ENCODE measurements at places on chromosomes 5 and 9.

- peak; percentile 21 for DNase-seq
Observed at GRCh38 chr5:175460126-175460525, 16.1 kb upstream of the DRD1 start.

DNA sequence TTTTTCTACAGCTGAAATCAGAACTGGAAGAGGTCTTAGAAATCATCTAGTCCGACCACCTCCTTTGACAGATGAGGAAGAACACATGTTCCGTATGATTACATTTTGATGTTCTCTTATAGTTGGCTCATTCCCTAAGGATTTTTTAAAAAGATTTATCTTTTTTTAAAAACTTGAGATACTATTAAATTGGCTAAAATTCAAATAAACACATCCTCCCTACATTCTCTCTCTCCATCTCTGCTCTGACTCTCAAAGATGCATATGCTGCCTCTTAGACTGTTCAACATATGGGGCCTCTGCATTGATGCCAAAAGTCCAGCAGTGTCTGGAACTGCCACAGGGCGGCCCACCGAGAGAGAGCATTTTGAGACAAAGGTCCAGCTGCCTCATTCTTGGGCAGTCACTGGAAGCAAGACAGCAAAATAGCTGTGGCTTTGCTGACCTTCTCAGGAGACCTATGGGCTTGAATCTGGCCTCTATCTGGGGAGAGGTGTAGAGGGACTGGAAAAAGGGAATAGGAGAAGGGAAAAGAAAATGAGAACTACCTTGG, 12.8 kb upstream of the TSSK1B start:
- DNase-seq = no peak

DNA sequence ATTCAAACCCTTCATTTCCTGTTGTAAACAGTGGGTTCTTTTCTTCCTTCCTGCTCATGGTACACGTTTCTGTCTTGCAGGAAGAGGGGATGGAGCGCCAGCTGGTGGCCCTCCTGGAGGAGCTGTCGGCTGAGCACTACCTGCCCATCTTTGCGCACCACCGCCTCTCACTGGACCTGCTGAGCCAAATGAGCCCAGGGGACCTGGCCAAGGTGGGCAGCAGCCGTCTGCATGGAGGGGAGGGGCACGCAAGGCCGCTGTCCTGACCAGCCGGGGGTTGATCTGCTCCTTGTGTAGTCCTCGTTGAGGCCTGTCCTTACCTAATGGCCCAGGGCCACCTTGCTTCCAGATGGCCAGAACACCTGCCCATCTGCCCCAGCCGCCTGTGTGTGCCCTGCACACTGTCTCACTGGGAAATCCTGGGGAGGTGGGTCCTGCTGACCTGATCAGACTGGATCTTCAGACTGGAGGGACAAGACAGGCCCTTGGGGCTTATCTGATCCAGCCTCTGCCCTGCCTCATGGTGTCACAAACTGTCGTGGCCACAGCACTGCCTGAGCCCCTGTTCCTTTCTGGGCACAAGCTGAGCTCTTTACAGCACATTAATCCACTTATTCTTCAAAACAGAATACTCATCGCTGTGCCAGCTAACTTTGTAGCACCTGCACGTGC, 44.7 kb downstream of the LRSAM1 start:
- DNase-seq = no peak

- DNase-seq = no peak
Observed at GRCh38 chr9:26357803-26358344, 534.7 kb downstream of the CAAP1 start.

- no peak for DNase-seq
Observed at GRCh38 chr9:121667890-121668289, 16.5 kb downstream of the DAB2IP start.

- DNase-seq = no peak
Observed at GRCh38 chr9:108698231-108698630, 157.6 kb downstream of the ACTL7B start.

DNA sequence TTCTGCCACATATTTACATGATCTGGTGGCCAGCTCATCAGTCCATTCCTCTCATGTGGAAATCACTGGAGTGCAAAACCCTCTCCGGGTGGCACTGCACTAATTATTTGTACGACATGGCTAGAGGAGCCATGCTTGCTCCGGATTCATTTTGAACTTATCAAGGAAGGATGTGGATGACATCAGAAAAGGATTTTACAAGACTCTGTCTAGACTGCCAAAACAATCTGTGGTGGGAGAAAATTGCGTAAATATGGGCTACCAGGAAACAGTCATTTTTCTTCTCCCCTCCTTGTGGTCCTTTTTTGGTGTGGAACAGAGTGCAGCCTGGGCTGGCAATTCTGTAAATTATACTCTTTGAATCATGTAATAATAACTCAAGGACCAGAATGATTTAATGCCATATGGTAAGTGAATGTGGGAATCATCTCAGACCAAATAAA, 123.4 kb upstream of the IFNE start:
- no peak for DNase-seq

Measured in NCI-H748 treated with DMSO at 0.1 percent for 48 hours (cell line).